NCI-H1092 treated with DMSO at 0.1 percent for 48 hours (cell line): ENCODE measurements at places on chromosomes 6 and 20.
A peak's percentile ranks its signal among the peaks of the same experiment; 100 is the strongest.

DNA sequence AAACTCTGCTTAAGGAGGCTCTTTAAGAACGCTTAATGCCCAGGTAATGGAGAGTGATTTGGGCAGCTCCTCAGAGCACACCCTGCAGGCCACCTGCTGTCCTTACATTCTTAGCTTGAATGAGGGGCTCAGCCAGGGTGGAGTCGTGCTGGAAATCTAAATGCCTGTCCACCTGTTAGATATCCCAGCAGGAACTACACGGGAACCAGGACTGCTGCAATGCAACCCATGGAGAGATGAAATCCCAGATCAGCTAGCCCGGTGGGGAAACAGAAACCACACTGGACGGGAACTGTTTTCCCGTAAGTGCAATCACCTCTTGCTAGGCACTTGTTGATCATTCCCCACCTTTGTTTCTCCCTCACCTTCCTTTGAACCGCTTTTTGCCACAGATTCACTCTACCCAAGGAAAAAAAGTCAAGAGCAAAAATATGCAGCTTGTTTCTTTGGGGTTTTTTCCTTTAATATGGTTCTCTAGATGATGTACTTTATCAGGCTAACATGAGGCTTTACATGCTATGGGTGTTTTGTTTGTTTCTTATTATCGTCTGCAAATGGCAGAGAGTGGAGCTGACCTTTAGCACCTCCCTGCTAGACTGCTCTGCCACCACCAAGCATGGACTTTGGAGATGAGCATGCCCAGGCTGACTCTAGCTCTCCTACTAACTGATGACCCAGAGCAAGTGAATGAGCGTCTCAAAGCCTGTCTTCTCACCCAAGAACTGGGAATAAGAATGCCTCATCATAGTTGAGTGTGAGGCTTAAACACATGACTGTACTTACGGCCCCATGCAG lies 125.9 kb upstream of the TNFAIP3 start:
- no peak for DNase-seq

DNA sequence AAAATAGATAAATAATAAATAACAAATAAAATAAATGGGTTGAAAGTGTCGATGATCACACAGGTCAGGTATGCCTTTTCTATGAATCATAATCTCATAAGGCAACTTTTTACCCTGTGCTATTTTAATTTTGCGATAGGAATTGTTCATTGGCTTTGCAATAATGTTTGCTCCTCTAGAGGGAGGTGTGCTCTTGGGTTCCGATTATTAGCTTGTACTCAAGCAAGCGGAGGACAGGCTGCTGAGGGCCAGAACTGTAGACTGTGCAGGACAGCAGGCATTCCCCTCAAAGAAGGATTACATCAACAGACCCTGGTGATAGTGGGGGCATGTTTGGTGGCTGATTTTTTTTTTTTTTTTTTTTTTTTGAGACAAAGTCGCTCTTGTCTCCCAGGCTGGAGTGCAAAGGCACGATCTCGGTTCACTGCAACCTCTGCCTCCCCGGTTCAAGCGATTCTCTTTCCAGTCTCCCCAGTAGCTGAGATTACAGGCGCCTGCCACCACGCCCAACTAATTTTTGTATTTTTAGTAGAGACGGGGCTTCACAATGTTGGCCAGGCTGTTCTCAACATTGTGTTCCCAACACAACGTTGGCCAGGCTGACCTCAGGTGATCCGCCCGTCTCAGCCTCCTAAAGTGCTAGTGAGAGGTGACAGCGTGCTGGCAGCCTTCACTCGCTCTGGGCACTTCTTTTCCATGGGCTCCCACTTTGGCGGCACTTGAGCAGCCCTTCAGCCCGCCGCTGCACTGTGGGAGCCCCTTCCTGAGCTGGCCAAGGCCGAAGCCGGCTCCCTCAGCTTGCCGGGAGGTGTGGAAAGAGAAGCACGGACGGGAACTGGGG lies 35.6 kb downstream of the RIOK1 start:
- peak; percentile 2 for DNase-seq

DNA sequence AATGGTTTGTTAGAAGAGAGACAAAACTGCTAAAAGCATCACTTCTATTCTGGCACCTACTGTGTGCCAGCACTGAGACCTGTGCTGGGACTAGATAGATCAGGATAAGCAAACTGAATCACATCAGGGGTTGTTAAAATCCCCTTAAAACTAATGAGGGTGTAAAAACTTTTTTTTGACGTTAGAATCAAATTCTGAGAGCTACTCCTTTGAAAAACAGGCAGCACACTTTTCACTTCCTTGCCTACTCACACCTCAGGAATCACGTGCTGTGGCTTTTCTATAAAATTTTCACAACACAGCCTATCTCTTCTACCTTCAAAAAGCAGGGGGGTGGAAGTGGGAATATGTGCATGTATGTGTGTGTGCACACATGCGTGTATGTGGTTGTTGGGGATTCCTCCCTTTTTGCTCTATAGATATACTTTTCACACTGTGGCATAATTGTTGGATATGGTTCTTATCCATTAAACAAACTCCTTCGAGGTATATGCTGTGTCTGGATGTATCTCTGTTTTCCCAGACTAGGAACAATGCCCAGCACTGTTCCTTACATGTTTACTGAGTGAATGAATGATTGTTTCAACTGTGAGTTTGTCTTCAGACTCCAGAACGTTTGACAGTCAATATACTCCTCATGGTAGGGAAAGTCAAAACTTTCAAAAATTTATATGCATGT lies 105.4 kb downstream of the FYN start:
- DNase-seq = no peak

- no peak for DNase-seq
Observed at GRCh38 chr20:58971429-58971828, 9.6 kb upstream of the NELFCD start.

DNA sequence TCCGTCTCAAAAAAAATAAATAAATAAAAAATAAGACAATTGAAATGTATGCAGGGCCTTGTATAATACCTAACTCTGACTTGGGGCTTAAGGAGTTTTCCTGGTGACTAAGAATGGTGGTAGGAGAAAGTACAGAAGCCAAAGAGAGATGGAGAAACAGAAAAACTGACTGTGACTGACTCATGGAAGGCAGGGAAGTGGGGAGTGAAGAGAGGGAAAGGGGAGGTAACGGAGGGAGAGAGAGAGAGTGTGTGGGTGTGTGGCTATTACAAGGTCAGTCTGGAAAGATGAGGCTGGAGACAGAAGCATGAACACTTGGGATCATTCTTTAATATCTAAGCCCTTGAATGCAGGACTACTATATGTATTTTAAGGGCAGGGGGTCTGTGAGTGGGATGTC lies 38.5 kb downstream of the SNRNP48 start:
- no peak for DNase-seq

DNA sequence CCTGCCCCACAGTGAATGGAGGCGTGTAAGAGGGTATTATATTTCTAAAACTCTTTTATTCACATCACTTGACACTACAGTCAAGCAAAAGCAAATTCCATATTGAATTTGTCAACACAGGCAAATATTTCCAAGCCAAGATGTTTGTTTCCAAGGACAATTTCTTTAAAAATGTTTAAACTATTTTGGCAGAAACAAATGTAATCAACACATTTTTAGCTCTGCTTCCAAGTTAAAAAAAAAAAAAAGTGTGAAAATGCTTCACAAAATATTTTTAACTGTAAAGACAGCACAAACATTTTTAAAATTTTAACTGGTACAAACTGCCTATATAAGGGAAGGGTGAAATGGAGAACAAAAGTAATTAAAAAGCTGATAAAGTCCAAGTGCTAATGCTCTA lies 44.9 kb upstream of the DST start:
- DNase-seq = no peak

DNA sequence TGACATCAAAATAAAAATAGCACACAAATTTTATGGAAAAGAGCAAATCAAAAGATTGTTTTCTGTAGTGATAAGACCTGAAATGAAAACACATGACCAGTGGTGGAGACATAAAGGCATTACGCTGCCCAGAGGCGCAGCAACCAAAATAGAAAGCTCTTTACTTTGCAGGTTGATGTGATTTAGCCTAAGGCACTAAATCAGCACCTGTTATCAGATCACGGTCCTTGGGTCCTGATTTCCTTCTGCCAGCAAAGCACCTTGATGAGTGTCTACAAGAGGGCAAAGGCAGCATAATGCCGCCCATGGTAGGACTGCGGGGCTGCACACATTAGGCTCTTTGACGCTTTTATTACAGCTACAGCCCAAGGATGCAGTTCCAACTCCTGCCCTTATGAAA lies 19.3 kb upstream of the RAMACL start:
- DNase-seq = no peak

DNA sequence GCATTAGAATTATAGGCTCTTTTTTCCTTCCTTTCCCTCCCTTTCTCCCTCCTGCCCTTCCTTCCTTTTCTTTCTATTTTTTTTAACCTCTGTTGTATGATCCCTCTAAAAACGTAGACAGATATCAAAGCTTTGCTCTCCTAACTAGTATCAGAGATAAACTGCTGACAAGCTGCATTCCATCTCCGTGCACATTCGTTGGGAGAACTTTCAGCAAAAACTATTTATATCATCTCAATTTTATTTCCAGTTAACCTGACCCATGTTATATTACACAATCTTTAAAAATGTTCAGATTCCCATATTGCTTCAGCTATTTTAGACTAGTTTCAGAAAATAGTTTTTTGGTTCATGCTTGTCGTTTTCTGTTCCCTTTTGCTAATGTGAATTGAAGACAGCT lies 47.3 kb downstream of the RNF217 start:
- no peak for DNase-seq

DNA sequence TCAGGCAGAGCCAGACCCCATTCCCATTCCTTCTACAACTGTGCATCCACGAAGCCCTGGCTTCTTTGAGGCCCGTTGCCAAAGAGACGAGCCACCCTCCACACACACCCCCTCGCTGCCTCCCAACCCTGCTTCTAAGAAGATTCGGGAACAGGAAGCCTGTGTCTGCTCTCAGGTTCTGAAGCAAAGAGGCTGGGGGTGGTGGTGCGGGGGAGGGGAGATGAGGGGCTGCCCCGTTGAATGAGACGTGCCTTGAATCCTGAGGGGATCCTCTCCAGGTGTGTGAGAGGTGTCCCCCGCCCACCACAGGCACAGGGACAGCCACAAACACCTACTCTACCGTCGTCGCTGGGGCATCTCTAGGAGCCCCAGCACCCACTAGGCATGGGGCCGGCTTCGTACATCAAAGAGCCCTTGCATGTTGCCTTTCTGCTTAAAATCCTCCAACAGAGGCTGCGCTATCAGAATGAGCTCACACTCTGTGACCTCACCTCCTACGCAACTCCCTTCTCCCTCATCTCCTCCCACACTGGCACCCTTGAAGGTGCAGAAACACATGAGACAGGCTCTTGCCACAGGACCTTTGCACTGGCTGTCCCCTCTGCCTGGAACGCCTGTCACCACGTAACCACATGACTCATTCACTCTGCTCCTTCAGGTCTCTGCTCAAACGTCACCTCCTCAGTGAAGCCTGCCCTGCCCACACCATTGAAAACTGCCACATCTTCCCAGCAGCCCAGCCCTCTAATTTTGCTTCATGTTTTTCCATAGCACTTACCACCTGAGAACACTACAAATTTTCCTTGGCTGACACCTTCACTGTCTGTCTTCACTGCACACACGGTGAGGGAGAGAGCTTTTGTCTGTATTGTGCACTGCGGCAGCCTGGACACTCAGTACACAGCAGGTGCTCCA lies 58.5 kb downstream of the PREX1 start:
- DNase-seq = peak; percentile 10

DNA sequence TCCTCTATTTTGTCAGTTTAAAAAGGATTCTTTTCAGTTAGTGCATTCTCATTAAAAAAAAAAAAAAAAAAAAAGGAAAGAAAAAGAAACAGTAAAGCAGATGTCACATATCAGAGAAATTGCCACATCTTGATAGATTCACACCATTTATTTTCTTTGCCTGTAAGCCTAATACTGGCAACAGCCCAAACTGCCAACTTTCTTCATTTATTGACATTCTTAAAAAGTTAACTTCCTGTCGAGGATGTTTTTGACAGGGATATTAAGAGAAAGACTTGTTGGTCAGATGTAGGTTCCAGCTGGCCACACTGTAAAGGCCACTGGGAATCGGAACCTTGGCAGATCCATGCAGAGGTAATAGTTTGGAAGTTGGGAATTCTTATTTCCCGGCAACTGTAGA lies 332.6 kb downstream of the NRN1 start:
- no peak for DNase-seq
